Left cardiac atrium (tissue), 4 donors: ENCODE measurements at places on chromosomes 2 and 18.

GRCh38 chr2:210072493-210072892 lies 70.1 kb downstream of the RPE start:
- DNase-seq: no peak

- DNase-seq: no peak
Observed at GRCh38 chr2:24258718-24259117, 83.9 kb downstream of the FAM228A start.

DNA sequence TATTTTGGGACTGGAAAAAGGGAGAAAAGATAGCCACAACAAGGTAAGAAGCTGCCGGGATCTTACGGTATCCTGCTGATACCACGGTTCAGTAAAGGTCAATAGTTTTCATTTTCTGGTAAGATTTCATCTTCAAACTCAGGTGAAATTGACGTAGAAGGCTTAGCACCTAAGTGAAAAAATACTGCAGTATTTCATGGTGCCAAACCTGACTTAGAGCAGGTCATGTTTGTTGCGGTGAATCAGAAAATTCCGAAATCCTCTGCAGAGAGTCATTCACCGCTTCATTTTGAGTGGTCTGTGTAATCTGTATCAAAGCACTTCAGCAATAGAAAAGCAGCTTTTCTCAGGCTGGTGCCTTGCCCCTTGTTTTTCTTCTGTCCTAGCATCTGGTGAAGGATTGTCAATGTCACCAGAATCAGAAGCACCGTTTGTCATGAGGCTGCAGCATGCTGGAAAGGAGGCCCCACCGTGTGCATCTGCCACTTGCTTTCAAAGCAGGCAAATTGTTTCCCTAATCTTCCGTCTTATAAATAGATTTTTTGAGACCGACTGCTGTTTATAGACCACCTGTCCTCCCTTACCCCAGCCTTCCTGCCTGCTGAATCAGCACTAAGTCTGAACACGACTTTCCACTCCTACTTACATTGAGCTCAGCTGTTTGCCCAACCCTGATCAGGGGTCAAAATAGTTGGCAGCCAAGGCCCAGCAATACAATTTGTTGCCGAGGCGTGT lies 156.3 kb downstream of the EML6 start:
- no peak for DNase-seq

GRCh38 chr18:38751898-38752297 lies 1186.3 kb upstream of the CELF4 start:
- no peak for DNase-seq

- no peak for DNase-seq
Observed at GRCh38 chr2:161981679-161982250, 92.2 kb downstream of the DPP4 start.

DNA sequence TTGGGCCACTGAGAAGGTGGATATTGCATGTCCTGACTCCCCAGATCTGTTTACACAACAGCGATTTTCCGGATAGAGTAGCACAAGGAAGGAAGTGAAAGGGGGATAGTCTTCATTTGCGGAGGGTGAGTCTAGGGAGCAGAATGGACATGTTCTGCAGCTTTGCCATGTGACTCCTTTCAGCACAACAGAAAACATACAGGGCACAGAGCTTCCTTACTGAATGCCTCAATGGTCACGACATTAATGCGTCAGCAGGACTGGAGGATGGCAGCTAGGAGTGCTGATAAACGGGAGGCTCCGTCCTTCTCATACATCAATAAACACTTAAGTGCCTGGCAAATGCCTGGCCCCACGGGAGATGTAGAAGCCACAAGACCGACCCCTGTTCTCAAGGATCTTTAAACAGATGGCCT lies 163.0 kb downstream of the FAM210A start:
- no peak for DNase-seq

- no peak for DNase-seq
Observed at GRCh38 chr2:180146541-180146940, 139.4 kb upstream of the CWC22 start.
